ENCODE measurements at places on chromosomes 1 and 21.

DNA sequence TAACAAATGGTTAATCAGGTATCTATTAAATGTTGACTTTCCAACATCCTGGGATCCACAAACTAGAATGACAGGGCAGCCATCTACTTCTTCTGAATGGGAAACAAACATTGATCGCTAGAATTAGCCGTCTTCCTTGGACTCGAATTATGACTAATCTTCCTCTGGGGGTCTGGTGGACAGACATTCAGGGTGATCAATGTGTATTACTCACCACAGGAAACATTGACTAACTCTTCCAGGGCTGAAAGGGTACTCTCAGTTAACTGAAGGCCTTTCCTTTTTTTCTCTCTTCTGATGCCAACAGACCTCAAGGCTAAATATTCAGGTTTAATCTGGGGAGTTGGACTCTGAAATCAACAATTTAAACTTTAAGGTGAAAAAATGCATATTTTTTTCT lies 9.5 kb downstream of the NOL9 start:
- DNase-seq: no peak

DNA sequence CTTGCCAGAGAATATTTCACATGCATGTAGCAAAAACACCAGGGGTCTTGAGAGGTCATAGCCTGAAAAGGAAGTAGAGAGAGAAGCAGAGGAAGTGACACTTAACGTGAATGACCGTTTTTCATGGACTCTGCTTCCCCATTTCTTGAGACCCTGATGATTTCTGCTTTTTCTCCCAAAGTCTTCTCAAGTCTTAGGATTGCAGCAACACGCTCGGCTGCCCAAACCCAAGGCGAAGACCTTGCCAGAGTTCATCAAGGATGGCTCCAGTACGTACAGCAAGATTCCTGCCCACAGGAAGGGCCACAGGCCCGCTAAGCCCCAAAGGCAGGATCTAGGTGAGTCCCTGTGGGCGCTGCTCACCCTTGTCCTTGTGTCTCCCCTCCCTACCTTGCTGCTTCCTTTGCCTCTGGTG lies 12.8 kb downstream of the THEMIS2 start:
- DNase-seq: no peak

DNA sequence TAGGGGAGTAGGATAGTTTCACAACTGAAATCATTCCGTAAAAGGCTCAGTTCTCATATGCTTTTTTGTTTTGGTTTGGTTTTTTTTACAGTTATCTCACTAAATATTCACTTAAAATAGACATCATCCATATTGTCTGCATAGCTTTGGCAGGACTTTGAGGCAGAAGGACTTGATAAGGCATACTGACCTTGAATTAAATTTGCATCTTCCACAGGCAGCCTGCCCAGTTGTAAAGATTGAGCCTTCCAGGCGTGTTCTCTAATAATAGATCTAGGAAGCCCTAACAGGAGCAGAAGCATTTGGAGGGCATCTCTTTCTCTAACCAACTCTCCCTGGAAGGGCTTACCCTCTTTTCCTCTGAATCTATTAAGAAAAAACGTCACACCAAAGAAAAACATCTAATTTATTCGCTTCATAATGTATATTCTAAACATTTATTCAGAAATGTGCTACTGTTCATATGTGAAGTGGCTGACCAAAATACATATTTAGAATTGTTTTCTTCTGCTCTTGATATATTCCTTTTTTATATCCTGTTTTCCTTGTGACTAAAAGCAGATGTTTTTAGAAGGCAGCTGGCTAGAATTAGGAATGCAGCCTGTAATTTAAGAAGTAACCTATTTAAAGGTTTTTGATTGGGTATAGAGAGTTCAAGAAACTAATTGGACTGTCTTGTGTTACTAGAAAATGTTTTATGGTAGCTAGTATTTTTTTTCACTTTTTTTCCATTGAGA lies 20.2 kb downstream of the DESI2 start:
- DNase-seq: no peak

- no peak for DNase-seq
Observed at GRCh38 chr21:31911138-31911907, 38.5 kb downstream of the HUNK start.

GRCh38 chr1:19495799-19496526 lies 10.6 kb upstream of the CAPZB start:
- DNase-seq: no peak

GRCh38 chr1:192235127-192235526 lies 76.9 kb downstream of the RGS18 start:
- no peak for DNase-seq

GRCh38 chr21:45390831-45391742 lies 13.9 kb upstream of the COL18A1 start:
- no peak for DNase-seq

- no peak for DNase-seq
Observed at GRCh38 chr1:111032295-111032897, 68.7 kb upstream of the LRIF1 start.

DNA sequence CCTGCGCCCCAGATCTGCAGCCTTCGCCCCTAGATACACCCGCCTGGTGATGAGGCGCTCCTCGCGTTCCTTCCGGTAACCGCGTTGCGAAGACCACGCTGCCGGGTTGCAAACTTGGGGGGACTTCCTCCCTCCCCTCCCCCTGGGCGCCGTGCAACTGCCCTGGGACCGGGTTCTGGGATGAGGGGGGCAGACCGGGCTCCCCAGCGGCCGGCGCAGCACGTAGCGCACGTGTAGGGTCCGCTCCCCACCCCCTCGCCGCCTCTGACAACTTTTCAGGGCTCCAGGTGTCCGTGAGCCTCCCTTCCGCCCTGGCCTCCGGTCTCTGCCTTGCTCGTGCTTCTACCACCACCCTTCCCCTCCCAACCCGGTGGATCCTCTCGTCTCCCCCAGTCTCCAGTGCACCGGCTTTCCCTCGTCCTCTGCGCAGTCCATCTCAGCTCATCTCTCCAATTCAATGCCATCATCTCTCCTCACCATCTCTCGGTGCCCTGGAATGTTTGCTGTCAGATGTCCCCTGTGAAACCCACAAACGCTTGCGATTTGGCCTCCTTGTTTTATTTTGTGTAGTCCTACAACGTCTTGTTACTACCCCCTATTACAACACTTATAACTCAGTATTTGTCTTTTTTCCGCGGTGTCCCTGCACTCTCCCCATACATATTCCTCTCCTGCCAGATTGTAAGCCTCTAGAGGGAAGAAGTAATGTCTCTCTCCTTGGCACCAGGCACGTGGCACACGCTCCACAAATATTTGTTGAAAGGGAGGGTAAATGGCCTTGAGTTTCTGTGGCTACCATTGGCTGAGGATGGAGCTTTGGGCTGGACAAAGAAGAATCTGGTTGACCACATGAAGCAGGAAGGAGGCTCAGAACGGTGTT lies 782 bp downstream of the PCAT6 start:
- no peak for DNase-seq

DNA sequence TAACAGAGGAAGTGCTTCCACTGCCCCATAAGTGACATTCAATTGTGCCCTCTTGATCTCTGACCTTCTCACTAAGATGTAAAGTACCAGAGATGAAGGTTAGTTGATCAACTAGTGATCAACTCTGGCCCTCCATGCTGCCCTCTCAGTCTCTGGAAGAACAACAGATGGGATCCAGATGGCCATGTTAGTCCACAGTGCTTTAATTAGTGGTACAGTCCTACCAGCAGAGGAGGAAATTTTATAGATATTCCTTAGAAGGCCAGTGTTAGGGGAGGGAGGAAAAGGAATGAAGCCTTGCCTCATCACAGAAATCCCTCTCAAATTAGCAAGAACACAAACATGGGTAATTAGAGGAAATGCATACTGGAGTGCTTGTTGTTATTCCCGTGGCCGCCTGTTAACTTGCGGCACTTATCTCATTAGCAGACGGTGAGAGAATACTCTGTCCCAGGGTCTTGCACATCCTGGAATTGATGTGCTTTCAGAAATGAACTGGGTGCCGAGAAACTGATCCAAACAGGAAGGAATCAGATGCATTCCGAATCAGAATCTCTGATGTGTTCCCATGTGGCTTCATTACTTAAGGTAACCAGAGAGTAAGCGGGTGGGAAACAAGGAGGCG lies 91.1 kb upstream of the RGS4 start:
- DNase-seq: no peak

GRCh38 chr1:63122079-63122478 lies 200.3 kb upstream of the FOXD3 start:
- DNase-seq: no peak

DNA sequence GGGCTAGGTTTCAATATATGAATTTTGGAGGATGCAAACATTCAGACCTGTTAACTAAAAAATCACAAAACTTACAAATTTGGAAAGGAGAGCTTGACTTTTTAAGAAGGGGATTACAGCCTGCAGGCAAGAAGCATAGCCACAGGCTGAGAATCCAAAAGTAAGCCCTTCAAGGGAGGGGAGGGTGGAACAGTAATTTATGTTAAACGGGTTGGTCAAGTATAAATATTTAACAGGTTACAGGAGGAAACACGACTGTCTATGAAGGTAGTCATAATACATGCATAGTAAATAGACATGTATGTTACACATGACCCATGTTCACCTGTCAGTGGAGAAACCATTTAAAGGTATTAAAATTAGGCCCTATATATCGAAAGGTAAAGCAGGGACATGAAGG lies 261.1 kb upstream of the RGS18 start:
- DNase-seq: no peak

DNA sequence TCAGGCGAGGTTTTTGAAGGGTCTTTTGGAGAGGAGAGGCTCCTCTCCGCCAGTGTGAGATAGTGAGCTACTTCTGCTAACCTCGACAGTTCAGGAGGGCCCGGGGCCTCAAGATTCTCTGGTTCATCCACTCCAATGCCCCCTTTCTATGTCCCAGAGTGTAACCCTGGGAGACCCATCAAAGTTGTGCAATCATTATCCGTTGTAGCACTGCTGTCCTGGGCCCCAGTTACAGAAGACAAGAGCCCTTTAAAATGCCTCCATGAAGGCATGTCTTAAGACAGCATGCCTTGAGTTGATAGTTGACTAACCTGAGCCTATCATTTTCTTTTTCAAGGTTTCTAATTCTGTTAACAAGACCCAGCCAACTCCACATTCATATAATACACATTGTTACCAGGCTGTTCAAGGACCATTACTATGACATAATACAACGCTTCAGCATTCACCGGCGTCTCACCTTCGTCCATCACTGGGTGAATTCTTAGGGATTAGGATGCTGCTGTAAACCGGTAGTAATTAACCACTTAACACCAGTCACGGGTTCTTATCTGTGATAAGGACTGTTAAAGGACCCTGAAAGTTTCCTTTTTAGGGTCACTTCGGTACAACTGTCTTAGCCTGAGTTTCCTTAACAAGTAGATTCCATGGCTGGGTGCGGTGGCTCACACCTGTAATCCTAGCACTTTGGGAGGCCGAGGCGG lies 37.4 kb upstream of the CDC42BPA start:
- no peak for DNase-seq

- DNase-seq: no peak
Observed at GRCh38 chr1:232856541-232856940, 51.3 kb downstream of the MAP10 start.

DNA sequence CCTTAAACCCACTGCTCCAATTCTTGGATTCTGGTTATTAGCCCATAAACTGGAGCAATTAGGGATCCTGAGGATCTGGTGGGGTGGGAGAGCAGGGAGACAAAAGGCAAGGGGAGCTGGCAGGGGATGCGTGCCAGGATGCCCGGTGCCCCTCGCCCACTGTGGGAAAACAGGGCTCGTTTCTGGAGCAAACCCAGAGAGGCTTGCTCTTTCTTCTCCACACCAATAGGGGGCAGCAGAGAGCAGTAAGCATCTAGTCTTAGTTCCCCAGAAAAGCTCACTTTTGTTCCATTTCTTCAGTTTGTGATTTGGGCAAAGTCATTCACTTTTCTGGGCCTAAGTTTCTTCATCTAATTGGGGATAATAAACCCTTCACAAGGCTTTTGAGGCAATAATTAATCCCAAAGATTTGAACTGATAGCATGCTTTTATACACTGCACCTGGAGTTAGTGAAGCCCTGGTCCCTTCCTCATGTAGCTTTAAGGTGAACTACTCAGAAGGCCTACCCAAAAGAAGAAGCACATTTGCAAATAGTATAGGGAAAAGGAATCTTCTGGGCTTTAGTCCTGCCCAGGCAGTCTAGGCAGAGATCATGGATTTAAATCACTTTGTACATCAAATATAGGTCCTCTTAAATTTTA lies 160.6 kb upstream of the USP24 start:
- no peak for DNase-seq

- no peak for DNase-seq
Observed at GRCh38 chr1:84025966-84026365, 27.0 kb upstream of the TTLL7 start.

DNA sequence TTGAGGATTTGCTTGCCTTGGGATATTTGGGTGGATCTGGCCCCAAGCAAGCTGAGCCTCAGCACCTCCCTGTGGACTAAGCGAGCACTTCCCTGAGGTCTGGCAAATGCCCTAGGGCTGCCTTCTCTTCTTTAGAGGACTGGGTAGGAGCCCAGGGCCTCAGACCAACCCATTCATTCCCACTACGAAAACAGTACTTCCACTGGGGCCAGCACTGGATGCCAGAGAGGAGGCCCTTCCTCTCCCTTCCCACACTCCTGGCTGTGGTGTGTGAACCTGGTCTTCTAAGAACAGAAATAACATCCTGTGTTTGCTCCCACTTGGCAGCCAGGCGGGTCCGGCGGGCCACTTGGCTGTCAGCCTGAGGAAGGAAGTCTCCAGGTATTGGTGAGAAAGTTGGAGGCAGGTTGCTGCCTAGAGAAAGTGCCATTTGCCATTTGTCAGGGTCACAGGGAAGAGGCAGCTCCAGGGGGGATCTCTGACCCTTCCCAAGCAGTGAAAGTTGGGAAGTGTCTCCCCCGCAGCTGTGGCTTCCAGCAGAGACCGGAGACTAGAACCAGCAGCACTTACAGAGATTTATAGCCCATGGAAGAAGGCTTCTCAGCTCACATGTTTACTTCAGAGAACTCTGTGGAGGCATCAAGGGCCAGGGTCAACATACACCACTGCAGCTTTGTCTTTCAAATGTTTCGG lies 323.5 kb downstream of the SIPA1L2 start:
- no peak for DNase-seq

- DNase-seq: no peak
Observed at GRCh38 chr1:25701030-25701785, 84.6 kb downstream of the MAN1C1 start.

GRCh38 chr1:81833722-81834121 lies 33.0 kb downstream of the ADGRL2 start:
- no peak for DNase-seq

DNA sequence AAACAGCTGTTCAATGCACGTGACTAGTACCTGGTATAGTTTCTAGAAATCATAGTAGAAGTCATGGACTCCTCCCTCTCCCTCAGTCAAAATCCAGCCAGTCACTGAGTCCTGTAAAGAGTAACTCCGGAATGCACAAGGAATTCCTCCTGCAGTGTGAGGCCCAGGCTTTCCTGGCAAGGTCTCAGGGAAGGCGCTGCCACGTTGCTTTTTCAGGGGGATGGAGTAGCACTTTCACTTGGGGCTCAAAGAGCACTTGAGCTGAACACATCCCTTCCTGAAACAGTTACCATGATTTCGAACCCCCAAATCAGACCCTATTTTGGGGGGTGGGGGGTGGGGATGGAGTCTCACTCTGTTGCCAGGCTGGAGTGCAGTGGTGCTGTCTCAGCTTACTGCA lies 26.4 kb upstream of the LRRC8D start:
- no peak for DNase-seq

- no peak for DNase-seq
Observed at GRCh38 chr1:228986093-228986904, 251.0 kb downstream of the RHOU start.

- DNase-seq: no peak
Observed at GRCh38 chr1:172717722-172718465, 59.0 kb downstream of the FASLG start.

- no peak for DNase-seq
Observed at GRCh38 chr1:92797961-92798360, 13.1 kb upstream of the EVI5 start.

- peak; percentile 31 for DNase-seq
Observed at GRCh38 chr21:42524341-42525028, 10.8 kb downstream of the SLC37A1 start.

- no peak for DNase-seq
Observed at GRCh38 chr21:42785666-42786427, 93.5 kb downstream of the WDR4 start.

Data from stimulated activated CD8-positive, alpha-beta memory T cell treated with anti-CD3 and anti-CD28 coated beads, Interleukin-2, amount 100 ng/mL, for 1 hour (primary cell).